ENCODE measurements at places on chromosomes 2 and 18.

- H3K27ac ChIP-seq = peak overlapping the region; percentile 63
- H3K36me3 ChIP-seq = no peaks in the 10 kb centered on the region
Measured at GRCh38 chr2:40372283-40372985, 79.5 kb downstream of the SLC8A1 start.

DNA sequence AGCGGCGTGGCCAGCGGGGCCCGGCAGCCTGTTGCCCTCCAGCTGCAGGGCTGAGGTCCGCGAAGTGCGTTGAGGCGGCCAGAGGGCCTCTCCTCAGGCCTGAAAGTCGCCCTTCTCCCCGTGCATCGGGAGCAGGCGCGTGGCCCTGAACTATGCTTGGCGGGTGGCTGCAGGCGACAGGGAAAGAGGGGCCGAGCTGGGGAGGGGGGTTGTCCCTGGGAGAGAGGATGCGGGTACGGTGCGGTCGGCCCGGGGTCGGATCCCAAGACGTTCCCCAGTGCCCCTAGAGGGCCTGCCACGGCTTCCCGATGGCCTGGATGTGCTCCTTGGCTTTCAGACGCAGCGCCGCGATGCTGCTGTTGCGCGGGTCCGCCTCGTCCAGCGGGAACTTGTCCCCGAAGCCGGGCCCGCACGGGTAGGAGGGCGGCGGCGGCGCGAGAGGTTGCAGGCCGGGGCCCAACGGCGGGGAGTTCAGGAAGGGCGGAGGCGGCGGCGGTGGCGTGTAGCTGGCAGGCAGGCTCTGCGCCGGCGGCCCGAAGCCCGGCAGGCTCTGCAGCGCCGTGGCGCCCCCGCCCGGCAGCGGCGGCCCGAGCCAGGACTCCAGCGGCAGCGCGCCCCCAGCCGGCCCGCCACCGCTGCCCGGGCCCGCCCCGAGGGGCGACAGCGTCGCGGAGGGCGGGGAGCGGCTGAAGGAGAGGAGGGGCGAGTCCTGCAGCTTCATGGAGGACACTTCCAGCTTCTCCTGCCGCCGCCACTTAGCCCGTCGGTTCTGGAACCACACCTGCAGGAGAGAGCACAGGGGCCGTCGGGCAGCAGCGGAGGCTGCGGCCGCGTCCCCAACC lies 4.3 kb downstream of the RAX start:
- no peak for DNase-seq
- H3K36me3 ChIP-seq = no peaks in the 10 kb centered on the region
- no peak overlapping the region for H3K27ac ChIP-seq

GRCh38 chr2:66428986-66429612 lies 5.8 kb upstream of the MEIS1 start:
- H3K4me3 ChIP-seq = no peak overlapping the region
- no peak for DNase-seq
- peaks cover 31% of the 10 kb centered on the region for H3K27me3 ChIP-seq
- H3K4me1 ChIP-seq = peaks cover 68% of the 10 kb centered on the region
- peak overlapping the region; percentile 23 for H3K27ac ChIP-seq
- no peaks in the 10 kb centered on the region for H3K36me3 ChIP-seq

DNA sequence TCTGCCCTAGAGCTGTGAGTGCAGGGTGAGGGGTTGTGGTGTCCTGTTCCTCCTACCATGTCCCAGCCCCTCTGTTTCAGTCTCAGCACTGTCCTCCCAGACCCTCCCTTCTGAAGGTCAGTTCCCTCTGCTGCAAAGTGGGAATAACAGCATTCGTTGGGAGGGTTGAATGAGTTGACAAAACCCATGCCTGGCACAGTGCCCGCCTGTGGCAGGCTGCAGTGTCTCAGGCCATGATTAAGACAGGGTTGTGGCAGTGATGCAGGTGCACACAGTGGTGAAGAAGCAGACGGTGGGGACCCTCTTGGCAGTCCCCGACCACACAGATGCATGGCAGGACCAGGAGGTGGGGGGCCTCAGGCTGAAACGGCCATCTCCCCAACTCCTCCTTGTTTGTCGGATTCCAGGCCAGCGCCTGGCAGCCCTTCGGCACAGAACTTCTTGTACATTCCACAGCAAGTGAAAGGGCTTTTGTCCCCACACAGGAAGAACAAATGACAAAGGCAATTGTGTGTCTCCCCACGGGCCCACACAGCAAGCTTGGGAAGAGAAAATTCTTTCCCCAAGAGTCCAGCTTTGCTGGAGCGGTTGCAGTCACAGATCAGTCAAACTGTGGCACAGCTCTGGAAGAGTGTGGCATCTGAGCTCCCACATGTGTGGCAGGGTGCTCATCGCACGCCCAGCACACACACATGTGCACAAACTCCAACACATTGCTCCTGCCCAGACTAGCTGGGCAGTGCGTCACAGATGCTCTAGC lies 92.0 kb upstream of the MSH2 start:
- H3K27me3 ChIP-seq = no peaks in the 10 kb centered on the region
- H3K4me1 ChIP-seq = no peaks in the 10 kb centered on the region
- no peak for DNase-seq

- no peaks in the 10 kb centered on the region for H3K27me3 ChIP-seq
- H3K4me3 ChIP-seq = no peak overlapping the region
- H3K27ac ChIP-seq = no peak overlapping the region
Measured at GRCh38 chr2:240553956-240554480, 3.8 kb downstream of the ANKMY1 start.

- H3K4me3 ChIP-seq = peak overlapping the region; percentile 23
- peak overlapping the region; percentile 54 for H3K27ac ChIP-seq
- no peaks in the 10 kb centered on the region for H3K36me3 ChIP-seq
- H3K27me3 ChIP-seq = no peaks in the 10 kb centered on the region
- DNase-seq = no peak
Measured at GRCh38 chr2:1730015-1730927, 14.0 kb downstream of the PXDN start.

GRCh38 chr2:200297989-200298388 lies 8.5 kb upstream of the SPATS2L start:
- H3K4me1 ChIP-seq = peaks cover 39% of the 10 kb centered on the region
- H3K4me3 ChIP-seq = no peak overlapping the region
- H3K36me3 ChIP-seq = no peaks in the 10 kb centered on the region
- H3K27ac ChIP-seq = no peak overlapping the region

GRCh38 chr2:138919120-138919747 lies 139.0 kb upstream of the NXPH2 start:
- H3K36me3 ChIP-seq = no peaks in the 10 kb centered on the region
- no peak for DNase-seq
- H3K27ac ChIP-seq = no peak overlapping the region
- H3K4me3 ChIP-seq = no peak overlapping the region

GRCh38 chr2:53753041-53753440 lies 14.6 kb upstream of the CHAC2 start:
- no peaks in the 10 kb centered on the region for H3K36me3 ChIP-seq
- DNase-seq = no peak
- no peak overlapping the region for H3K27ac ChIP-seq

GRCh38 chr18:8890957-8891464 lies 185.7 kb downstream of the MTCL1 start:
- no peak overlapping the region for H3K27ac ChIP-seq
- H3K4me1 ChIP-seq = no peaks in the 10 kb centered on the region
- no peaks in the 10 kb centered on the region for H3K36me3 ChIP-seq
- no peaks in the 10 kb centered on the region for H3K27me3 ChIP-seq
- no peak for DNase-seq

DNA sequence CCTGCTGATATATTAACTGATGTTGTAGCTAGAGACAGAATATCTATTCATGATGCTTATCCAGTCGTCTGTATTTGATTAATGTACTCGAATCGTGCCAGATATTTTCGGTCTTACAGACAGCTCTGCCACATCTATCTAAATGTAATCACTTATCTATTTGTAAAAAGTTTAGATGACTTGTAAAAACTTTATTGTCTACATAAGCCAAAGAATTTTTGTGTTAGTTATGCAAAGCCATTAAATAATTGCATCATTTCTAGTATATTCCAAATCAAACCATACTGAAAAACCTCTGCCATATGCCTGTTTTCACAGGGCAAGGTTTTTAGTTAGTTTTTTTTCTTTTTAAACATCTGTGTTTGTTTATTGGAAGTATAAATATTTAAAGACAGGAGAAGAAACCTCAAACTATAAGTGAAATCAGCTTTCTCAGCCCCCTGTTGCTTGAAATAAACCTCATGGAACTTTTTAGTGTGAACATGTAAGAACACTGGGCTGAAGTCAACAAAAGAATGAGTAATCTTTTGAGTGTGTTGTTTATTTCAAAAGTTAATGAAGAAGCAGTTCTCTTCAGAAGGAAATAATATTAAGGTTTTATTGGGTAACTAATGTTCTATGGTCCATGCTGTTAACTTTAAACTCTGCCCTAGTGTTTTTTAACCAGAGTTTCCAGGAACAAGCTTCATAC lies 657.6 kb upstream of the SYT4 start:
- no peak overlapping the region for H3K4me3 ChIP-seq
- H3K4me1 ChIP-seq = no peaks in the 10 kb centered on the region
- no peaks in the 10 kb centered on the region for H3K36me3 ChIP-seq
- DNase-seq = no peak
- H3K27ac ChIP-seq = no peak overlapping the region

DNA sequence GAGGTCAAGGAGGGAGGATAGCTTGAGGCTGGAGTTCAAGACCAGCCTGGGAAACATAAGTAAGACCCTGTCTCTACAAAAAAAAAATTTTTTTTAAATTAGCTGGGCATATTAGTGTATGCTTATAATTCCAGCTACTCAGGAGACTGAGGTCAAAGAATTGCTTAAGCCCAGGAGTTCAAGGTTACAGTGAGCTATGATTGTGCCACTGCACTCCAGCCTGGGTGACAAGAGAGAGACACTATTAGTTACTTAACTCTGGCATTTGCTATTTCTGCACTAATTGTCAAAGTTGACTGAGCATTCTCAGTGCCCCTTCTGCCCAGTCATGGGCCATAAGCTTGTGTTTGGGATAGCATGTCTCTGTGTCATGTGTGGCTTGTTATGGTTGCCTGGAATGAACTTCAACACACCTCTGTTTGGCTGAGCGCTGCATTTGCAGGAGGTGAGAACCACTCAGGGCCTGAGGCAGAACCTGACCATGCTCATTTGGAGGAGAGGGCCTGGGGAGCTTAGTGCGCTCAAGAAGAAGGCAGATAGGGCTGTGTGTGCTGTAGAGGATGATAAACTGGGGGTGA lies 77.7 kb downstream of the SH3RF3 start:
- peaks cover 21% of the 10 kb centered on the region for H3K4me1 ChIP-seq
- no peaks in the 10 kb centered on the region for H3K36me3 ChIP-seq
- H3K4me3 ChIP-seq = no peak overlapping the region
- no peak for DNase-seq

- peak overlapping the region; percentile 66 for H3K27ac ChIP-seq
- no peak overlapping the region for H3K4me3 ChIP-seq
- no peaks in the 10 kb centered on the region for H3K27me3 ChIP-seq
- H3K4me1 ChIP-seq = no peaks in the 10 kb centered on the region
- no peaks in the 10 kb centered on the region for H3K36me3 ChIP-seq
Measured at GRCh38 chr2:62501794-62502500, 4.0 kb downstream of the TMEM17 start.

DNA sequence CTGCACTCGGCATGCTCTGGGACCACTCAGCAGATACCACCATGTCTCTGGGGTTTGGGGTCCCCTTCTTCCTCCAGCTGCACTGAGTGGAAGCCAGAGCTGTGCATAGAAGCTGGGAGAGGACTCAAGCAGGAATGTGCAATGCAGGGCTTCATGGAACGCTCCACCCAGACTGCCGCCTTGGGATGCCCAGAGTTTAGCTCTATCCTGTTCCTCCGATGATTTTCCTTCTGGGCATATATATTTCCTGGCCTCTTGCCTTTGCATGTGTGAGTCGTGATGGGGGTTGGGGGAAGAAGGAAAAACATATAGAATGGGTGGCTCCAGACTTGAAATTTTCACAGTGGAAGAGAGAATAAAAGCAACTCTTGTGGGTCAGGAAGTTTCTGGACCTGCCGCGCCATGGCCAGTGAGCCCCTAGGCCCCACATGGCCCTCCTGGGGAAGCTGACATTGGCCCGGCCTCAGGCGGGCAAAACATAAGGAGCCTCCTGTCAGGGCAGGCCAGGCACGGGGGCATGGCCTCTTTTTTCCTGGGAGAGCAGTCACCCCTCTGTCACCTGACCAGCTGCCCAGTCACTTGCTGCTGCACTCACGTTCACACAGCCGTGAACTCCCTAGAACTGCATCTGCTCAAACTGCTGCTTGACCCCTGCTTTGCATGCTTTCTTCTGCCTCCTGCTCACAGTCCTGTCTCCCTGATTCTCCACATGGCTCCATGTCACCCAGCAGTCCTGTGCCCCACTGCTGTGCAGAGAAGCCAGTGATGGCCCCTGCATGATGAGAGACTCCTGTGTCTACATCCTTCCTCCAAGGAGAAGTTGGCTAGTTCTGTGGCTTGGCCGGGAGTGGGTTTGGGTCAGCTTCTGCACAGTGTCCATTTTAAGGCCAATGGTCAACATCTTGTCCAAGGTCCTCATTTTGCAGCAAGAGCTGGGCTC lies 197.8 kb downstream of the CTIF start:
- peaks cover 8% of the 10 kb centered on the region for H3K4me1 ChIP-seq
- H3K27ac ChIP-seq = no peak overlapping the region
- no peaks in the 10 kb centered on the region for H3K36me3 ChIP-seq
- no peaks in the 10 kb centered on the region for H3K27me3 ChIP-seq
- no peak for DNase-seq

DNA sequence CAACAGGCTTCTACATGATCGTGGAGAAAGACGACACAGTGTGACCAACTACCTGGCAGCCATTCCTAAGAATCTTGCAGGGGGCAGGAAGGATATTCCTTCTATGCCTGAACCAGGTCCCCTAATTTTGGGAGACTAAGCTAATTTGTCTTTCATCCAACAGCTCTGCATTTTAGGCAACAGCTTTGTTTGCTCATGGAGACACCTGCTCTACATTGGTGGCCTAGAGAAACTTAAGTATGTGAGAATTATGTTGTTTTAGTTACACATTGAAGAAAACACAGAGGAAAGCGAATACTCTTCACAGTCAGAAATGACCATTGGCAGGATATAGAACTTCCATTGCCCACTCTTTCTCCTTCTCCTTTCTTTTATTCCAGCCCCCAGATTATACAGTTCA lies 75.2 kb downstream of the ASXL3 start:
- no peaks in the 10 kb centered on the region for H3K4me1 ChIP-seq
- H3K4me3 ChIP-seq = no peak overlapping the region
- H3K36me3 ChIP-seq = no peaks in the 10 kb centered on the region
- no peaks in the 10 kb centered on the region for H3K27me3 ChIP-seq
